ENCODE measurements at places on chromosomes 2 and 18.

DNA sequence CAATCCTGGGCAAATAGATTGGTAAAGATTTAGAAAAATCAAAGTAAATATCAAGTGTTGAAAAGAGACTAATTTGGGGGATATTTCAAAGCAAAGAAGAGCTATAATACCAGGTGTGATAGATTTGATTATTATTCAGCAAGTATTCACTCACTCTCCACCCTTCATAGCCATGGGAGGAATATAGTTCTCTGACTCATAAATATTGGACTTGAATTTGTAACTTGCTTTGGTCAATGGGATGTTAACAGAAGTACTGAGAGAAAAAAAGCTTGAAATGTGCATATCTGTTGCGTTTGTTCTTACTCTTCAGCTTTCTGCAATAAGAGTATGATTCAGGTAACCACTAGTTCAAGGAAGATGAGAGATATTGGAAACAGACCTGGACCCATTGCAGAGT is 54.5 kb upstream of the IKZF2 start:
- no peak for DNase-seq

GRCh38 chr18:59921384-59921891 is 21.6 kb downstream of the PMAIP1 start:
- DNase-seq = no peak

DNA sequence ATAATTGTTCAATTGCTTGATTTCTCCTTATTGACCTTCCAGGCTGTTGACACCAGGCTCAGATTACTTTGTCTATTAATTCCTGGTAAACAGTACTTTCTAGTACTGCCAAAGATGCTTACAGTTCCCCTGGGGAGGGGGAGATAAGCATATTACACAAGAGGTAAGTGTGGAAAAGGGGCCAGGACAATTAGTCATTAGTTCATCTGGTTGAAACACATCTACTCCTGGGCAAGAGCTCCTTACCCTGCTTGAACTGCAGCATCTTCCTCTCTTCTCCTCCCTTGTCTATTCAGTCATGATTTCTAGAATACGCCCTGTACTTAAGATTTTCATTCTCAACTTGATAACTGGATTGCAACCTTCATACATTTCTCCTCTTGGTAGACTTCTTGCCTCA is 10.4 kb upstream of the SPATS2L start:
- DNase-seq = no peak

GRCh38 chr2:25682082-25682481 is 8.7 kb upstream of the DTNB start:
- DNase-seq = no peak

DNA sequence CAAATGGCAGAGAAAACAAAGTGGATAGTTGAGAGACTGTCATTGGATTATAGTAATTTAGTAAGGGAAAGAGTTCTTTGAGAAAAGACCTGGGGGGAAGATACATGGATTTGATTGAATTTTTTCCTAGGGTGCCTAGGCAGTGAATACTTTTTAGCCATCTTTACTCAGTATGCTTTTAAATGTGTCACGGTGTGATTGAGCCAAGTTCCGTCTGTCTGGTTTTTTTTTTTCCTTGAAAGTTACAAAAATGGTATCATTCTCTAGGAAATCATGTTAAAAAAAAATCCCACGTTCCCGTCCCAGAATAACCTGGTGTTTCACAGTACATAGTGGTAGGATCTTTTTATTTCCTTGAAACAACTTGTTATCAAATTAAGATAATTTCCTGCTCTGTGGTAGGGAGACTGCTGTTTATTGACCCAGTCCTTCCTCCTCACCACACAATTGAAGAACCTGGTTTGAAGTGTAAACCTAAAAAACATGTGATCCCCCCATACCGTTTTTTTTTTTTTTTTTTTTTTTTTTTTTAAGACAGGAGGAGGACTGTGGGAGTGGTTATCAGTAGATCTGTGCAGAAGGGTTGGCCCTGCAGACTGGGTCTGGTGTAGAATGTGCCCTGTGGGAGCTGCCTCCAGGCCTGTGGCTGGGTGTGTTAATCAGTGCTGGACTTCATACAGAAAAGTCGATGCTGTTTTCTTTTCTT is 55.1 kb downstream of the DGKD start:
- DNase-seq = no peak

- no peak for DNase-seq
Measured at GRCh38 chr2:120287183-120288015, 34.7 kb downstream of the RALB start.

- no peak for DNase-seq
Measured at GRCh38 chr2:111118481-111118980, 2.2 kb upstream of the BCL2L11 start.

- no peak for DNase-seq
Measured at GRCh38 chr2:170006587-170007325, 171.2 kb upstream of the MYO3B start.

DNA sequence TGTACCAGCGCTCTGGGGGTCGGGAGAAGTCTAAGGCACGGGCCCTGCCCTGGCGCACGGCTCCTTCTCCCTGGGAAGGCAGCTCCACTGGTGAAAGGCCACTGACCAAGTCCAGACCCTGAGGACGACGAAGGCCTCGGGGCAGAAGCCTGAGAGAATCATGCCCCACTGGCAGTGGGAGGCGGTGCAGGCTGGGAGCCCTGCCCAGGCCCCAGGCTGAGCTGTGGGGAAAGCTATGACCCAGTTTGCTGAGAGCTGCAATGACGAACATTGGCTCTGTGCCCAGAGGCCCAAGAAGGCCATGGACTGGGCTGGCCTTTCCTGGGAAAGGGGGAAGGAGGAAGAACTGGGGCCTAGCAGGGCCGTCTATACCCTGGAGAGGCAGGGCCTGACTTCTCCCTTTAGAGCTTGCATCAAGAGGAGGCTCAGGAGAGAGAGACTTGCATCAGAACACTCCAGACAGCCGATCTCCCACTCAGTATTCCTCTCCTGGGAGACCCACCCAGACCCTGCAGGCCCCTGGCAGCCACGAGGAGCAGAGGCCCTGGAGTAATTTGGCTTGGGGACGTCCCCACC is 32.9 kb downstream of the HS1BP3 start:
- peak; percentile 88 for DNase-seq

GRCh38 chr18:31970617-31971016 is 27.7 kb upstream of the TRAPPC8 start:
- no peak for DNase-seq

- DNase-seq = no peak
Measured at GRCh38 chr2:73202156-73203054, at the start of gene NOTO. Gene NOTO, plus strand, starts transcription at chr2:73202574. Its CDS starts 93 bp downstream, at chr2:73202667.

DNA sequence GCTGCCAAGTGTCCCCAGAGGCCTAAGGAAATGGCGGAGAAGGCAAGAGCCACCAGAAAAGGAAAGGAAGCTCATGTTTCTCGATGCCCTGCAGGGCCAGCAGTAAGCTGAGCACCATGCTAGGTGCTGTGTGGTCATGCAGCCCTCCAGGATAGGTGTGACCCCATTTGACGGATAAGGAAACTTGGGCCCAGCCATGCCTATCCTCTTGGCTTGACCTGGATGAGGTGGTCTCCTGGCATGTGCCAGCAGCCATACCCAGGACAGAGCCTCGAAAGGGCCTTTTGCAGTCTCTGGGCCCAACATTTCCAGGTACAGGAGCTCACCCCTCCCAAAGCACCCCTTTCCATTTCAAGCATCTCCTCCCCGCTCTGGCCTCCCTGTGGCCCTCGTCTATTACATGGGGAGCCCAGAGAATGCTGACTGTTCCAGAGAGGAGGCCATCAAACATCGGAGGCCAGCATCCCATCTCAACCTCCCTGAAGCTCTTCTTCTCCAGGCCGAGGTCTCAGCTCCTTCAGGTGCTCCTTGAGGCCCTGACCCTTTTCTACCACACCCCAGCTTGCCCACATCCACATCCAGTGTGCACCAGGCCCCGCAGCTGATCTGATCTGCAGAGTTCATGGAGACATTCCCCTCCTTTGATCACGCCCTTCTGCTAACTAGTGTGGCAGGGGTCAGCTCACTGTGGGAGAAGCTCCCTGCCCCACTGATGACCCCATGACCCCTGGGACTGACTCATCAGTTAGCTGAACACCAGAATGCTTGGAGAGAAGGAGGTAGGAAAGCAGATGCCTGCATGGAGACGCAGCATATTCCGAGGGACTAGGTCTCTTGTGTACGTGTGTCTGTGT is 208.4 kb downstream of the TNS1 start:
- no peak for DNase-seq

GRCh38 chr2:217623281-217623912 is 379.4 kb downstream of the TNS1 start:
- DNase-seq = no peak

GRCh38 chr2:2574401-2575180 is 243.5 kb upstream of the MYT1L start:
- DNase-seq = no peak

All from GOT3 (cell line).